Amygdala (tissue), 56 donors: ENCODE measurements at places on chromosomes 5 and 9.

DNA sequence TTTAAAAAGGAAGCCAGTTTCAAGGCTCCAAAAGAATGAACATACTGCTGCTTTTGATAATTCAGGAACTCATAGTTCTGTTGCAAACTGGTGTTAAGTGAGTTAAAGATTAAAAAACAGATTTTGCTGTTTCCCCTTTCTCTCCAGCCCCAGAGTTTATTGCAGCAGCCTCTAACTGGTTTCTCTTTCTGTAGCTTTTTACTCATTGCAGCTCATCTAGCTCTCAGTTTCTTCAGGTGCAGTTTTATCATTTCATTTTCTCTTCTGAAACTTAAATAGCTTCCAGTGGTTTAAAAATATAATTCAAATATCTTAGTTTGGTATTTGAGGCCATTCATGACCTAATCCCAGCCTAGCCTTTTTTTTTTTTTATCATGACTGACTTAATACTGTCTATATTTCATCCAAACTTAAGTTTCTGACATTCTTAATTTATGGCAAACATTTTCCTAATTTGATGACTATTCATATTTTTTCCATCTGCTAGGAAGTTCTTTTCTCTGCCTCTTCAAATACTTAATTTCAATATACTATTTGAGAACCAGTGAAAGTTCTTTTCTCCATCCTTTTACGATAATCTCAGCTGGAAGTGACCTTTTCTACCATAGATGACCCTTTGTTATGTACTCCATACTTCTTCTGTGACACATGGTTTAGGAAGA, 252.7 kb upstream of the GRIA1 start:
- DNase-seq = no peak

DNA sequence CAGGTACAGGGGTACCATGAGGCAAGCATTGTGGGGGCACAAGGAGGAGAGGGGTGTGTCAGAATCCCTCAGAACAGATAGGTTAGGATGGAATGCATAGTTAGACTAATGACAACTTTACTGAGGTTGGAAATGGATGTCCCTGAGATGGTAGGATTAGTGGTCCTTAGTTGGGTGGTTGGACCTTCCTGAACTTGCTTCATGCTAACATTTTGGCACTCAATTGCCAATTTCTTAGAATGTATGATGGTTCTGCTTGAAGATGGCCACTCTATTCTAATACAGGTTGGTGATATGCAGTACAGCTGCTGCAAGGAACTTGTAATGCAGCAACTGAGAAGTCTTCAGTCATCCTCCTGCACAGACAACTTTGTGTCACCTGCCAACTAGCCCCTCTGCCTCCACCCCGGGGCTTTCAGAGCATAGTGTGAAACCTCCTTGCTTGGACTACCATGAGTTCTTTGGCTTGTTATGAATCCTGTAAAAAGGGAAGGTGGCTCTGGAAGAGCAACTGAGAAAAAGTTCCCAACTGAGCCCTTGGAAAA, 5.4 kb downstream of the CCNI2 start:
- no peak for DNase-seq

GRCh38 chr5:112116371-112116770, 302.7 kb downstream of the EPB41L4A start:
- DNase-seq = no peak

GRCh38 chr5:179326122-179326927, 18.9 kb downstream of the ADAMTS2 start:
- DNase-seq = no peak

DNA sequence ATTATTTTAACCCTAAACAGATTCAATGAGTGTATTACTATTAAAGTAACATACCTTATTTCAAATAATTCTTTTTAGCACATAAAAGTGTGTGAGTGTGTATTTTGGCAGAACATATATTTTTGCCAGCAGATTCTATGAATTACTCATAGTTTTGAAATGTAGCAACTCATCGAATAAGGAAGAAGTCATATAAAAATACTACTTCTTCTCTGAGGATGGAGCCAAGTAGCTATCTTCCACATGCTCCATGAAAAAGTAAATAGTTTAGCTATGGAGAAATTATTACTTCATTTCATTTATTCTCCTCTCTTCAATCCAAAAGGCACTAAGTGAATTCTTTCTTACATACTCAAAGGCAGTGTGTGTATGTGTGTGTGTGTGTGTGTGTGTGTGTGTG, 1090.4 kb upstream of the CDH6 start:
- DNase-seq = no peak

DNA sequence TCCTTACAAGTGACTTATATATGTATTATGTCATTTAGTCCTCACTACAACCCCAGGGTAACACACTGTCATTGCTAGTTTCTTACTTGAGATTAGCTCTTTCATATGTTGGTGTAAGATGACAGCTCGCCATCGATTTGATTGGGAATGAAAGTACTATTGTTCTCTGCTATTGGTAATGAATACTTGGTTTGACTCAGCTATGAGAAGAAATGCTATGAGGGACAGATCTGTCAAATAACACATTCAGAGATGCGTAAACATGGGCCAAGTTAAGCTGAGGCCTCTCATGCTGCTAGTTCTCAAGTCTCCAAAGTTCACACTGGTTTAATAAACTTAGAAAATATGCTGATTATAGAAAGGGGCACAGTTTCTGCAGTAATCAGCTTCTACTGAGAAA, 142.7 kb downstream of the SGCD start:
- no peak for DNase-seq

DNA sequence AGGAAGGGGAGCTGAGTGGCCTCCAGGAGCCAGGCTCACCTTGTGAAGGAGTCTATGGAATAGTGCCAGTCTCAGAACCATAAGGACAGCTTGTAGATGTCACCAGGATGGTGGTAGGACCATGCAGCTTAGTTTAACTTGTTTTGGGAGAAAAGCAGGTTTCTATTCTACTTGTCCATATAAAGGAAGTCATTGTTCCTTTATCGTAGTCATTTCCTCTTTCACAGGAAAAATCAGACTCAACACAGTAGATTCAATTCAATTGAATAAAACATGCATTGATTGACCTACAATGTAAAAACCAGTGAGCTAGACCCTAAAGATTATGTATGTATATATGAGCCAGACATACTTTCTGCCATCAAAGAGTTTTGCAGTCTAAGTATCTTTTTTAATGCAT, 53.3 kb downstream of the MEGF10 start:
- no peak for DNase-seq

- DNase-seq = no peak
Observed at GRCh38 chr5:150073086-150073625, 13.2 kb downstream of the CSF1R start.

GRCh38 chr5:422323-423232, 20.4 kb upstream of the EXOC3 start:
- no peak for DNase-seq
